ENCODE measurements at places on chromosomes 2 and 18. TPM values are rescaled to one million over a fixed set of nuclear protein-coding genes. Genes with fewer than 3 reads are reported as not detected.

- no peaks in the 10 kb centered on the region for H3K36me3 ChIP-seq
- H3K4me1 ChIP-seq: no peaks in the 10 kb centered on the region
- H3K4me3 ChIP-seq: no peak overlapping the region
- peaks cover 7% of the 10 kb centered on the region for H3K27me3 ChIP-seq
Measured at GRCh38 chr2:41933585-41934320, 114.1 kb upstream of the PKDCC start.

DNA sequence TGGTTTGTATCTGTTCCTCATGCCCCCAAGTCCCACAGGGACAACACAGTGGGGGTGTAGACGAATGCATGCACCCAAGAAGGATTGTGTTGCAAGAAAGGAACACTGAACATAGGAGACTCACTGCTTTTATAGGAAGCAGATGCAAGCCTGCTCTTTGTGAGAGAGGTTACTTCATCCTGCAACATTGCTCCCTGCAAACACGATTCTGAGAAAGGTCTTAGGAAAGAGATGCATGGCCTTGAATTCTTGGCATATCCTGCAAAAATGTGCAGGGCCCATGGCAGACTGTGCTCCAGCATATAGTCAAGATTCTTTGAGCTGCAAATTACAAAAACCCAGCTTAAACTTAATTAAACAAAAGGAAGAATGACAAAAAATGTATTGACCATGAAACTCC is 312.2 kb upstream of the MGAT5 start:
- no peaks in the 10 kb centered on the region for H3K36me3 ChIP-seq
- H3K27me3 ChIP-seq: peaks cover 14% of the 10 kb centered on the region
- H3K27ac ChIP-seq: no peak overlapping the region
- H3K4me1 ChIP-seq: no peaks in the 10 kb centered on the region
- no peak overlapping the region for H3K4me3 ChIP-seq

CCDC150 gene
- 22.2 TPM for total RNA-seq

GRCh38 chr2:177161741-177162460 is 50.7 kb upstream of the HNRNPA3 start:
- DNase-seq: no peak
- H3K27ac ChIP-seq: no peak overlapping the region
- no peaks in the 10 kb centered on the region for H3K36me3 ChIP-seq
- H3K4me1 ChIP-seq: peaks cover 13% of the 10 kb centered on the region
- H3K4me3 ChIP-seq: no peak overlapping the region
- no peaks in the 10 kb centered on the region for H3K27me3 ChIP-seq

DNA sequence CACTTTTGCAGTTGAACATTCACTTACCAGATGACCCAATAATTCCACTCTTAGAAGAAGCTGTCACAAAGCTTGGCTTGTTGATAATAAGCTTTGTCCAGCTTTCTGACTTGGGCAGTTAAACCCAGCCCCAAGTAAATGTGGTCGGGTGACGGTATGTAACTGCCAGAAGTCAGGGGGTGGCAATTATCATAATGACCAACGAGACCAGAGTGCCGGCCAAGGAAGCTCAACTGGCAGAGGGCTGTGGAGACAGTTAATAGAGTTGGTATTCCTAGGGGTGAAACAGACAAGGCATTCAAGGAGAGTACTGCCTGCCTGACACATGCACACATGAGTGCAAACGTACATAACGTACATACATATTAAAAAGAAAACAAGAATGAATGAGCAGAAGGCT is 116.7 kb downstream of the EIPR1 start:
- H3K36me3 ChIP-seq: peaks cover 1% of the 10 kb centered on the region
- no peak overlapping the region for H3K4me3 ChIP-seq
- DNase-seq: no peak
- H3K27me3 ChIP-seq: no peaks in the 10 kb centered on the region

MARCHF7 gene
- total RNA-seq: 104 TPM

- H3K27ac ChIP-seq: no peak overlapping the region
- H3K4me1 ChIP-seq: no peaks in the 10 kb centered on the region
- DNase-seq: no peak
- H3K4me3 ChIP-seq: no peak overlapping the region
Measured at GRCh38 chr2:30691948-30692828, 115.1 kb downstream of the CAPN13 start.

- no peak overlapping the region for H3K4me3 ChIP-seq
- no peak overlapping the region for H3K27ac ChIP-seq
- DNase-seq: no peak
- H3K36me3 ChIP-seq: no peaks in the 10 kb centered on the region
- no peaks in the 10 kb centered on the region for H3K27me3 ChIP-seq
- H3K4me1 ChIP-seq: no peaks in the 10 kb centered on the region
Measured at GRCh38 chr2:222115296-222115695, 183.5 kb downstream of the PAX3 start.

DNA sequence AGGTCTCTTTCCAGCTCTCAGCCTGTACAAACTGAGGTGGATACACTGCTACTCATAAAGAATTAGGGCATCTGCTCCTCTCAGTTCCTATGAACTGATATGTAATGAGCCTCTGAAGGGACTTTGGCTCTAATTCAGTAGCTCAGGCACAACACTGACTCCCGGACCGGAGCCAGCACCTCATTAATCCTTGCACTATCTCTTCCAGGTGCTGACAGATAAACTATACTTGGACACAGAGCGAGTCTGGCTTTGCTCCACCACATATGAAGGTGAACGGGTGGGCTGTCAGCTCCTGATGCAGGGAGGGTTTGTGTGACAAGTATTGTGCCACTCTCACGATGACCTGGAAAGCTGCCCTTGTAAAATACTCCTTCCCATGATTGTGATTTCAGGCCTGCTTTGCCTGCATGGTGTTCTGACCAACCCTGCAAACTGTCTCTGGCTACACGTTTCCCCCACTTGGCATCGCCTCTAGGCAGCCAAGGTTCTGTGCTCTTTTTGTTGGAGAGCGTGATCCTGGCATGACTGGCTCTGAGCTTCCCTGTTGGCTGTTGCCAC is 111.6 kb upstream of the LMAN1 start:
- H3K36me3 ChIP-seq: no peaks in the 10 kb centered on the region
- H3K27ac ChIP-seq: no peak overlapping the region
- H3K4me1 ChIP-seq: no peaks in the 10 kb centered on the region
- DNase-seq: no peak

Measured in activated T-cell treated with anti-CD3 and anti-CD28 coated beads, Interleukin-2, amount 50 U/mL, for 72 hours (primary cell).